ENCODE measurements at places on chromosomes 3 and 15.

DNA sequence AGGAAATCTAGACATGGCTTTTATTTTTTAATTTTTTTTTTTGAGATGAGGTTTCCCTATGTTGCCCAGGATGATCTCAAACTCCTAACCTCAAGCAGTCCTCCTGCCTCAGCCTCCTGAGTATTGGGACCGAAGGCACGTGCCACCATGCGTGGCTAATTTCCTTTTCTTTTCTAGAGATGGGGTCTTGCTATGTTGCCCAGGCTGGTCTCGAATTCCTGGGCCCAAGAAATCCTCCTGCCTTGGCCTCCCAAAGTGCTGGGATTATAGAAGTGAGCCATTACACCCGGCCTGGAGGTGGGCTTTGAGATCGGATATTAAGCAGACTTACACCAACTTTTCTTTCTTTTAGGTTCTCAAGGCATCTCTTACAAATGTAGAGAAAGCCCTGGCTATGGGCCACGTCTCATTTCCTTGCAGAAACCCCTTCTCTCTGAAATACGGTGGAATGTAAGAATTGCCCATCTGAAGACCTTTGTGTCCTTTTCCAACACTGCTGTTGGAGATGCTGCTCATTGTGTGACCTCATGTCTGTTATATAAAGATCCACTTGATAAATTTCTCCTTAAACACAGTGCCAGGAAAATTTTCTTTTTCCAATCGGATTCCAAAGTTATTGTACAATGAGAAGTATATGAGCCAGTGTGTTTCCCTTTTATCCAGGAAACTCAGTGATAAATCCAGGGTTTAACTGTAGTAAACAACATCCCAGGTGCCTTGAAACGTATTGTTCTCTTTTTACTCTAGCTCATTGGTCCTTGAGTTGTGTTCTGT lies 36.8 kb upstream of the CFAP161 start:
- DNase-seq, result no peak

- no peak for DNase-seq
Observed at GRCh38 chr3:197007296-197007940, 22.2 kb downstream of the MELTF start.

DNA sequence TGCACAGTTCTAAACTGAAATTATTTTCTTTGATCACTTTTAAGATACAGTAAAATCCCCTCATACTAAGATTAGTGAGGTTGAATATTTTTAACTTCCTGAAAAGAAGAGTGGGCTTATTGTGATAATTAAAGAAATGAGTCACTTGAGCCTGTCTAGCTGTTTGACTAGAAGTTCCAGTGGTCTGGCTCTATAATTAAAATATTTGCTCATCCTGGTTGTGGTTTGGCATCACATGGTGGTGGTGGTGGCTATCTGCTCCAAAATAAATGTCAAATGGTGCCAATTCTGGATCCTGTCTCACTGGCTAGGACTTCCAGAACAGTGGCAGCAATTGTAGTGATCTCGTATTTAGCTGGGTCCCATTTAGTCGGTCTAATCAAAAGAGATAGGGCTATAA lies 8.6 kb upstream of the TEX9 start:
- no peak for DNase-seq

GRCh38 chr15:39497759-39498565 lies 82.9 kb upstream of the THBS1 start:
- DNase-seq, result no peak

DNA sequence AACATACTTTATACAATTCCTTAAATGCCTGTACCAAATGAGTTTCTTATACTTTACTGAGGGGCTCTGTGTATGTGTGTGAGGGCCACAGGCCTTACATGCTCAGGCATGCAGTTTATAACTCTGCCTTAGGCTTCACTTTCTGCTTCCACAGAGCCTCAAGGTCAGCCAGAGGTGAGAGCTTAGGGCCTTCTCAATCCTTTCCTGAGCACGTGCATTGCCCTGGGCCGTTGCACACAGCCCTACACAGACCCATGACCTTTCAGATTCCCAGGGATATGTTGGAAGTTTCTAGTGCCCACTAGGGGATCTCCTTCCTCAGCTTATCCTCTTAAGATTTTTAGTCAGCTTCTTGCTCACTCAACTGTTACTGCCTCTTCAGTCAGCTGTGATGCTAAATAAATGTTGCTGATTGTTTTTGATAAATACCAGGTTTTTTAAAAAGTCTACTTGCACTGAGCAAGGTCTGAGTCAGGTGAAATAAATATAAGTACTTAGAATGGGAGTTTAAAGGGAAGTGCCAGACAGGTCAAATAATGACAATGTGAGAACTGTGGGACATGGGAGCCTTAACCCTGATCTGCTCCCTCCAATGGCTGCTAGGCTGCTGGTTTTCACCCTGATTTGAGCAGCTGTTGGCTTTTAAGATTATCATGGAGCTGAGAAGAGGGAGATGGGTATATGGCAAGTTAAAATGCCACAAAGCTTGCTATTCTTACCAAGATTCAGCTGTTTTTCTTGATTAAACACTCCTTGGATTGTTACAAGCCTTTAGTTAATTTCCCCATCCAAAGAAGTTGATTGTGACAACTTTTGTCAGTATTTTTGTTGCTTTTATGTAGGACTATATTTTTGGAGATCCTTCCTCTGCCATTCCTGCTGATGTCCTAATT lies 169.5 kb downstream of the PLD1 start:
- DNase-seq, result peak; percentile 41

- peak; percentile 7 for DNase-seq
Observed at GRCh38 chr3:134231131-134231530, 19.5 kb downstream of the RYK start.

GRCh38 chr3:194446172-194446571 lies 40.6 kb downstream of the ATP13A3 start:
- DNase-seq, result no peak

DNA sequence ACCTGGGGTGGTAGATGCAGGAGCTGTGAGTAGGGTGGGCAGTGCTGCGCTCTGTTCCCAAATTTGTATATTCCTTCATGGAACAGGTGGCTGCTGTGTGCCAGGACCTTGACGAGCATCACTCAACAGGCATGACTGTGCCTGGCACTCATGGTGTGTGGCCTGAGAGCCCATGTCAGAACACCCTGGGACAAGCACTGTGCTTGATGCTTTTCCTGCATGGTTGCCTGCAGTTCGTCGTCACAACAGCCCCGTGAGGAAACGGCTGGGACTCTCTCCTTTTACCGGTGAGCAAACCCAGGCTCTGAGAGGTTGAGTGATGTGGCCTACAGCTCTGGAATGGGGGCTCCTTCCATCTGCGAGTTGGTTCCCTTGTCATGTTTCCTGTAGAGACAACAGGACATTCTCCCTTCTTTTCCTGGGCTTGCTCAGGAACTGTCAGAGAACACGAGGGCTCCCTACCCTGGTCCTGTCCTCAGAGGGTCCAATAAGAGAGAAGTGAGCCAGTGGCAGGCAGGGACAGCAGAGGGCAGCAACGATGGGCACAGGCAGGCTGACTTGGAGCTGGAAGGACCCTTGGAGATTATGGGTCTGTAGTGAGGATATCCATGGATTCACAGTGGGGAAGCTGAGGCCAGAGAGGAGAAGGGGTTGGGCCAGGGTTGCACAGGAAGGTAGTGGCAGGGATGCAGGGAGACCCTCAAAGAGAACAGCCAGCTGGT lies 37.4 kb downstream of the PRKCD start:
- no peak for DNase-seq

DNA sequence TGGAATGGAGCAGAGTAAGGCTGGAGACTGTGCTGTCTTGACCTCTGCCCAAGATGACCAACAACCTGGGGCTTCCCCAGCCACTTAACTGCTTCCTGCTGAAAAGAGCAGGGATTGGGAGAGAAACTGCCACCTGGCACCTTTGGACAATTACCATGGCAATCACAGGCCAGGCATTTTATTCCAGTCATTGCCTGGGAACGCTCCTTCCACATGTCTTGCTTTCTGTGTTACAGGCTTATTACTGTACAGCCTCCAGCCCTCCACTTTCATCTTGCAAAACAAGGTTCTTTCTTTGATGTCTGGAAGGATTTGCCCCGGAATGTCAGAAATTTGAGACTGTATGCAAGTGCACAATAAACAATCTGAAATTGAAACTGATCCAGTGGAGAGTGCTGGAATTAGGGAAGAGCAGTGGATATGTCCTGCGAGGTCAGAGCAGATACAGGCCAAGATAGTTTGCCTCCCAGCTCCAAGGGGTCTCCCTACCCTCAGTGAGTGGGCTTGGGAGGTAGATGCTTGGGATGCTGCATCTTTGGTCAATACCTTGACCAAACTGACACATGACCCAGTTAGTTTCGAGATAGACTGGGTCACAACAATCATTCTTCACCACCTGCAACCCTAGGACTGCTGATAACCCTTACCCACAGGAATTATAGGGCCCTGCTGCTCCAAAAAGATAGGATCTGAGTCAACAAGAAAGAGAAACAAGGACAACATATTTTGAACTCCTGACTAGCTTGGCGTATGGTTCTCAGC lies 2.7 kb downstream of the PPP1R14D start:
- DNase-seq, result peak; percentile 21

- DNase-seq, result no peak
Observed at GRCh38 chr3:151639418-151639740, 94.3 kb upstream of the AADACL2 start.

DNA sequence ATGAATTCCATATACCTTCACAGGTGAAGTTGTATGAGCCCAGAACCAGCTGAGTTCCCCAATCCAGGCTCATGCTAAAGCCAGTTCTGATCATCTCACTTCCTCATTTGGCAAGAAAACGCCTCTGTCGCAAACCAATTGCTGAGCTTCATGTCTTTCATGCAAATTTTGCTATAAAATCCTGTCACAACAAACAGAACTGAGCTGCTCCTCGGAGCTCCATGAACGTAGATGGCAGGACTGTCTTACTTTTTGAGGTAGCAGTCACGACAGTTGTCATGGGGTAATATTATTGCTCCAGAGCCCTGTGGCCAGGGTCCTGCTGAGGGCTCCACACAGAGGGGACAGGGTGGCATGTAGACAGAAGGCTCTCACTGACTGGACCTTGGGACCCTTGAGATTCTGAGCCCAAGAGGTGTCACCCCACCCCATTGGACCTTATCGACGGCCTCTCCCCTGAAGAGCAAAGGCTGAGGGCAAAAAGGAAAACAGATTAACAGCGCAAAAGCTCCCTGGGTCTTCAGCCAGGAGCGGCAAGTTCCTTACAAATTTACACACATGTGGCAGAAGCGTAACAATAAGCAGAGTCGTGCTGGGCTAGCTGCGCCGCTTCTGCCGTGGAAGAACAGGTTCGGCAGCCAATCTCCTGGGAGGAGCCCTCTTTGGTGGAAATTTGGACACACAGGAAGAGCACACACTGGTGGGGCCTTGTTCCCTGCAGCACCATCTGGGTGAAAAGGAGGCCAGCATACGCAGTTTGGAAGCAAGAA lies 249.2 kb downstream of the OPA1 start:
- DNase-seq, result no peak

GRCh38 chr3:12630292-12630691 lies 33.6 kb downstream of the RAF1 start:
- DNase-seq, result no peak

DNA sequence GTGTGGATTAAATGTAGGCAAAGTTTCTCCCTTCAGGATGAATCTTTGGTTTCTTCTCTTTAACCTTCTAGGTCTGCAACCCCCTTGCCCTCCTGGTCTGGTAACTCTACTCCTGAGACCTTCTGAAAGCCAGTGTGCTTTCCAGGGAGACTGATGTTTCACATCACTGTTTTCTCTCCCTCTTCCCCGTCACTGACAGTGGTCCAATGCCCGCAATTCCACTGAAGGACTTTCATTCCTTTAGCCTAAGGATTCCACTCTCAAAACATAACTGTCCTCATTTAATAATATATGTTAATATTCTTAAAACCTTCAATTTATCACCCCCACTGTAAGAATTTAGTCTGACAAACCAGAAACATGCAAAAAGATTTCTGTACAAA lies 101.5 kb upstream of the CPNE4 start:
- no peak for DNase-seq

DNA sequence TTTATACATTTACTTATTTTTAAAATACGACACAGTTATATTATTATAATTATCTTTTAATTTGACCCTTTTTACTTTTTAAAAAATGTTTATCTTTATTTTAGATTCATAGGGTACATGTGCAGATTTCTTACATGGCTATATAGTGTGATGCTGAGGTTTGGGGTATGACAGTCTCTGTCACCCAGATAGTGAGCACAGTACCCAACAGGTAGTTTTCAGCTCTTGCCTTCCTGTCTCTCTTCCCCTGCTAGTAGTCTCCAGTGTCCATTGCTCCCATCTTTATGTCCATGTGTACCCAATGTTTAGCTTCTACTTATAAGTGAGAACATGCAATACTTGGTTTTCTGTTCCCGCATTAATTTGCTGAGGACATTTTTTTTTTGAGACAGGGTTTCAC lies 21.8 kb upstream of the KCNMB2 start:
- no peak for DNase-seq

GRCh38 chr3:180116658-180117057 lies 79.9 kb upstream of the PEX5L start:
- DNase-seq, result no peak

DNA sequence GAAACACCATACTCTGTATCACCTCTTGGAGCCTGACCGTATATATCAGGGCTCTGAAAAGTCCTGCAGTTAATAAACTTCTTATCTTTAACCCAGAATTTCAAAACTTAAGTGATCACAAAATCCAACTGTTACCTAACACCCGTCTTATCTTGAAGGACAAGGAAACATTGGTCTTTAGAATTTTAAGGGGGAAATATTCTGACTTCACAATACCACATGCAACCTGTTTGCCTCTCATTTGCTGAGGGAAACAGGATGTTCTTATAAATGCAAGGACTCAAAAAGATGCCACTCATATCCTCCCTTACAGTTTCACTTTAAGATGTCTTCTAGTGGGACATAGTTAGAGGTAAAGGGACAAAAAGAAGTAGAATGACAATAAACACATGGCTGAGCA lies 67.9 kb downstream of the CRTC3 start:
- no peak for DNase-seq

DNA sequence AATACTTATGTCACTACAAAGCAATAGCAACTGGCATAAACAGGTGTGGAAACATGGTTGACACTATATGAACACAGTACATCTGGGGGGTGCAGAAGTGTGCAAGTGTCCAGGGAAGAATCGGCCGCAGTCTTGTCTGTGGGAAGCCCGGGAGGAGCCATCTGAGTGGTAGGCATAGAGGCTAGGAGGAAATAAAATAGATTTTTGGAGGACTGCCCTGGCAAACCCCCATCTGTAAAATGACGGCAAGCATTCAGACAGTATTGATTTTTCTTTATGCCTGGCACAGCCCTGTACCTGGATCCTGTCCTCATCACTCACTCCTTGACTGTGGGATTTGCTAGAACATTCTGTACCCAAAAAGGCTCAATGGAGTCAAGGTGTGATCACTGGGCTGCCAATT lies 31.3 kb downstream of the THSD4 start:
- DNase-seq, result no peak

DNA sequence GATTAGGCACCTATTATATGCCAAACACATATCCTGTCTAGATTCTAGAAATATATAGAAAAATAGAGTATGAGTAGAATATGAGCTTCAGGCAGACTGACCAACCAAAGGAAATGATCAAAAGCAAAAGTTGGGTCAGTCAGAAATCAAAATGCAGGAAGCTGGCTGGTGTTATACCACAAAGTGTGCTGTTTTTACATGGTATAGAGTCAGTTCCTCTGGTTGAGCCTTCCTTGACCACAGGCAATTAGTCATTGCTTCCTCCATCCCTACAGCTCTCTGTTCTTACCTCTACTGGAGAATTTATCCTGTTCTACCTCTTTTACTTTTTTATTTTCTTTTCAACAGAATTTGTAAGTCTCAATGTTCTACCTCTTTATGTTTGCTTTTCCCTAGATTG lies 149.8 kb downstream of the TMCO5A start:
- DNase-seq, result peak; percentile 25

- DNase-seq, result no peak
Observed at GRCh38 chr3:120625159-120625586, 29.0 kb downstream of the NDUFB4 start.
